ENCODE measurements at places on chromosomes 5 and 9.

- no peak for DNase-seq
Measured at GRCh38 chr9:75010570-75010969, 17.5 kb downstream of the CARNMT1 start.

DNA sequence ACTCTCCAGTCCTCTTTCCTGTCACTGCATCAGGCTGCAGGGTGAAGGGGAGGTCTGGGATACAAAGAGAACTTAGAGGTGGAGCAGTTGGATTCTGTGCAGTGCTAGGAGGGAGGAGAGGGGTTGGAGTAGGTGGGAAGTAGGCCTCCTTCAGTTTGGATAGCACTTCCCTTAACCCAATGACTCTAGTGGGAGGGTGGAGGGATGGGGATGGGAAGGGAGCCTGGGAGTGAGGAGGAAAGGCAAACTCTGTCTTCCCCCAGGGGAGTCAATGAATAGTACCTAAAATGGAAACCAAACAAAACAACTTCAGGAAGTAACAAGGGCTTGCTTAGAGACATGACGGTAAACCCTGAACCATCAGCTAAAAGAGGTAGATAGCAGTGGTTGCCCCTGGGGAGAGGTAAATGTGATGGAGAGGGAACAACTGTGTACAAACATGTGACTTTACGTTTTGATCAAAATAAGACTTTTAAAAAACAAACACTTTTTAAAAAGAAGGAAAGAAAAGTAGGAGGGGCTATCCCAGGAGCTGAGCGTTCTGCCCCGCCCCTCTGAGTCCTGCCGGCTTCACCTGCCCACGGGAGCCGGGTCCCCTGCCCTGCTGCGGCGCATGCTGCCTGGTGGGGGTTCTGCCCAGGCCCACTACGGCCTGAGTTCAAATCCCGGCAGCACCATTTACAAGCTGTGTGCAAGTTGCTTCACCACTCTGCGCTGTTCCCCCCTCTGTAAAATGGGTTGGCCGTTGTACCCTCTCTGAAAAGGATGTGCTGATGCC, 30.9 kb downstream of the GSN start:
- DNase-seq, result no peak

DNA sequence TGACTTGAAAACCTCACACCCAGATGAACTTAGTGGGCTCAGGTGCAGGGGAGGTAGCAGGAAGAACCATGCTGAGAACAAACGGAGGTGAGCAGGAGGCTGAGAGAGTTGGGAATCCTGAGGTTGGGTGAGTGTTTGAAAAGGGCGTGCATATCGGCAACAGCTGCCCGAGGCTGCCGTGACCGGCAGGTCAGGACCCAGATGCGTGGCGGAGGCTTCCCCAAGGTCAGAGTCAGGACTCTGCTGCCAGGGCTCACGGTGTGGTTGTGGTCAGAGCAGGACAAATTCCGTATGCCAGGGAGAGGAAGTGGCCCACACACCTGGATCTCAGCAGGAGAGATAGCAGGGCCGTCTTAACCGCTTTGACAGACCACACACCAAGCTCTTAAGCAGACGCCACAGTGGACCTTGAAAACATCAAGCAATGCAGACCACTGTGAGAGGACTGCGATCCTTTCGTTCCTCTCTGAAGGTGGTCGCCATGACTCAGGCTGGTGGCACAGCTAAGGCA, 43.1 kb downstream of the ADAMTS16 start:
- no peak for DNase-seq

GRCh38 chr9:133768859-133769510, 30.8 kb upstream of the SARDH start:
- DNase-seq, result no peak

DNA sequence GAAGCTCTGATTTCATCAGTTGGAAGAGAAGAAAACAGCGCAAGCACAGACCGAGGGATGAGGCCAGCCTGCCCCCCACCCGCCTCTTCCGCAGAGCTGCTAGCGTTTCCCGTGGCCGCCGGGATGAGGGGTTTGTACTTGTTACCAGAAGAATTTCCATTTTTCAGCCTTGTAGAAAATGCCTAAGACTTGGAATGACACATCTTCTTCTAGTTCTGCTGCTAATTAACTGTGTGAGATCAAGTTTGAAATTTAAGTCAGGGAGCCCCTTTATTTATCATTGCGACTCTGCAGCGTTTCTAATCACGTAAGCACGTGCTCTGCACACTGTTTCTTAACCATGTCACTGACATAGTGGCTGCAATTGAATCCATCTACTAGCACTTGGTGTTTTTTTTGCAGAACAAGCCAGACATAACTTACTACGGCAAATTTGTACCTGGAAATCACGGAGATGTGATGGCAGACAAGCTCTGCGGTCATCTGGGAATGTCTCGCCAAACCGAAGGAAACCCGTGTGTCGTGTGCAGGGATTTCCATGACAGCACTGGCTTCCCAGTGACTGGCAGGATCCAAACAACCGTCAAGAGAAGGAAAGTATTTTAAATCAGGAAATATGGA, 41.8 kb upstream of the ROR2 start:
- no peak for DNase-seq

- no peak for DNase-seq
Measured at GRCh38 chr5:68848091-68848490, 245.7 kb upstream of the SLC30A5 start.

GRCh38 chr9:100228352-100228869, 124.3 kb downstream of the TEX10 start:
- DNase-seq, result no peak

DNA sequence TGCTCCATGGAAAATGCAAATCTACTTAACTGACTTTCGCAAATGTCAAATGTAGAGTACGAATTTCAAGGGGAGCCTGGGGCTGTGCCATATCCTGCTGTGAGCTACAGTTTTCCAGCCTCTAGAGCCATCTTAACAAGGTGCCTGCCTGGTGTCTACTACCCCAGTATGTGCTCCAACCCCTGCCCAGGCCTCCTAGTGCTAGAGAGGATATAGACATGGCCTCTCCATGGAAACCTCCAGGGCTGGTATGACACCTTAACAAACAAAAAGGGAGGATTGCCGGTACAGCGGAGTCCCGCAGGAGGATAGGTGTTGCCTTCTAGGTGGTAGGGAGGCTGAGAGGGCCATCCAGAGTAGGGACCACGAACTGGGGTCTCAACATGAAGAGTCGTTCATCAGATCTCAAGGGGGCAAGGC, 13.6 kb upstream of the IL3 start:
- DNase-seq, result no peak
